SHP77 treated with DMSO at 0.1 percent for 48 hours (cell line): ENCODE measurements at places on chromosomes 2 and 18.

DNA sequence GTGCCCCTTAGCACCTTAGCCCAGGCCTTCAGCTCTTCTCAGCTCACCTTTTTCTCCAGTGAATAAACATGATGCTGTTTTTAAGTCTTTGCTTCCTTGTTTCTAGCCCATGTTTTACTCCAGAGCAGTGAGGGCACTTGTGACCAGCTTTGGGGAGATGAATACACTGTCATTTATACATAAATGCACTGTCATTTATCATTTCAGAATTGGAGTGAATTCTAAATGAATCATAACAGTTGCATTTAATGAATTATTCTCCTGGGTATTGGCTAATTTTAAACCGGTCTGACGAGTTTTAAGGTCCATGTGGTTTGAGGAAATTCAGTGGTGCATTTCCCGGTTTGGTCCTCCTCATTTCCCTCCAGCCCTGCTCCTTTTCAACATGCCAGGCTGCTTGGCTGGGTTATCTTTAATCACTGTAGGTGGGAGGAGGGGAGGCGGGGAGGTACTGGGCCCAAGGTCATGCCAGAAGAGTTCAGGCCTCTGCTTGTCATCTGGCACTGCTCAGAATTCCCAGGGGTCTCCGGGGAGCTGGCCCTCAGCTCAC lies 23.9 kb downstream of the PRKCE start:
- DNase-seq, result no peak

GRCh38 chr2:46269544-46270273 lies 27.5 kb upstream of the EPAS1 start:
- no peak for DNase-seq

GRCh38 chr2:236712304-236712703 lies 142.7 kb downstream of the ACKR3 start:
- no peak for DNase-seq

DNA sequence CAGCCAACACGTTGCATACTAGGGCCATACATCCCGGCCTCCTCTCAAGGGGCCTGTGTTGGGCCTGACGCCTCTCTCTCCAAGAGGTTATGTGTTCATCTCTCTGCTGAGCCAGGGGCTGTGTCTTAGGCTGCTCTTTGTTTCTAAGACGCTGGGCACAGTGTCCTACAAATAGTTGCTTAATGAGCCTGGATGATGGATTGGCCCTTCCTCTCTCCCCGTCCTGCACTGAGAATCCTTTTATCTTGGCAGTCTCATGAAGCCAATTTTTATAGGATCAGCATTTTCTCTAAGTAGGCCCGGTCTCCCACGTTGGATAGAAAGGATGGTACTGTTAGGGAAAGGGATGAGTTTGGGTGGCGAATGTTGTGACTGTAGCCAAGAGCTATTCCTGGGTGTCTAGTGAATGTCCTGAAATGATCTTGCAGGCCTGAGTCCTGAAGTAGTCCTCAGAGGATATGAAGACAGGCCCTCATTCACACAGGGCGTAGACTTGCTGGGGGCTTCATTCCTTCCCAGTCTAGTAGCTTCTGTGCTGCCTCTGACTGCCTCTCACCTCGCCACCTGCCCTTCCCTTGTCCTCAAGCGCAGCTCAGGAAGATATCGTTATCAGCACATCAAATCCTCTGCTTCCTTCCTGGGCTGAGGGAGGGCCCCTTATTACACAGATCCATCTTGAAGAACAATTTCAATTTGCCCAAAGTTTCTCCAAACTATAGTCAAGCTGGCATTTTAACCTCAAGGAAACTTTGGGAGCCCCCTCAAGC lies 8.8 kb downstream of the LBH start:
- DNase-seq, result no peak

GRCh38 chr2:217964275-217965161 lies 38.3 kb downstream of the TNS1 start:
- no peak for DNase-seq

DNA sequence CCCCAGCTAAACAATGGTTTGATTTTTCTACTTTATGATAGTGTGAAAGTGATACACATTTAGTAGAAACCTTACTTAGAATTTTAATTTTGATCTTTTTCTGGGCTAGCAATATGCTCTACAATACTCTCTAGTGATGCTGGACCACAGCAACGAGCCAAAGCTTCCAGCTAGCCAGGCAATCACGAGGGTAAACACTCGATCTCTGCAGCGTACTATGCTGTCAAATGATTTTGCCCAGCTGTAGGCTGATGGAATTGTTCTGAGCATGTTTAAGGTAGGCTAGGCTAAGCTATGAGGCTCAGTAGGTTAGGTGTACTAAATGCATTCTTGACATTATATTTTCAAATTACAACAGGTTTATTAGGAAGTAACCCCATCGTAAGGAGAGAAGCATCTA lies 207.5 kb downstream of the LRRTM4 start:
- no peak for DNase-seq

DNA sequence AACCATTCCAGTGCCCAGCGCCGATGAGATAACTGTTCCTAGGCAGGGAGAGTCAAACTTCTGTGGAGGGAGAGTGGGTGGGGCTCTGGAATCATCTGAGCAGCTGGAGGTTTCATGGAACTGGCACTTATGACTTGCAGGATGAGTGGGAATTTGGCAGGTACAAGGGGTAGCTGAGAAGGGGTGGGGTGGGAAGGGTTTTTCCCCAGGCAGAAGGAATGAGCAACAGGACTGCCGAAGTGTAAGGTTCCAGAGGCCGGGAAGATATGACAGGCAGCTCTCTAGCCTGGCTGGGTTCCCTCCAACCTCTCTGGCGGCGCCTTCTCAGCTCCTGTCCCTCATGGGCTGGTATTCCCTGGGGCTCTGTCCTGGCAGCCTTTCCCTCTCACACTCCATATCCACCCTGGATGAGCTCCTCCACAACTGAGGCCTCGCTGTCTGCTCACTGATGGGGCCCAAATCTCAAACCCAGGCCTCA lies 2.5 kb upstream of the TET3 start:
- no peak for DNase-seq

- no peak for DNase-seq
Observed at GRCh38 chr2:32064021-32064601, 755 bp downstream of the SPAST start.

GRCh38 chr2:73494031-73494430 lies 108.4 kb downstream of the ALMS1 start:
- DNase-seq, result no peak

DNA sequence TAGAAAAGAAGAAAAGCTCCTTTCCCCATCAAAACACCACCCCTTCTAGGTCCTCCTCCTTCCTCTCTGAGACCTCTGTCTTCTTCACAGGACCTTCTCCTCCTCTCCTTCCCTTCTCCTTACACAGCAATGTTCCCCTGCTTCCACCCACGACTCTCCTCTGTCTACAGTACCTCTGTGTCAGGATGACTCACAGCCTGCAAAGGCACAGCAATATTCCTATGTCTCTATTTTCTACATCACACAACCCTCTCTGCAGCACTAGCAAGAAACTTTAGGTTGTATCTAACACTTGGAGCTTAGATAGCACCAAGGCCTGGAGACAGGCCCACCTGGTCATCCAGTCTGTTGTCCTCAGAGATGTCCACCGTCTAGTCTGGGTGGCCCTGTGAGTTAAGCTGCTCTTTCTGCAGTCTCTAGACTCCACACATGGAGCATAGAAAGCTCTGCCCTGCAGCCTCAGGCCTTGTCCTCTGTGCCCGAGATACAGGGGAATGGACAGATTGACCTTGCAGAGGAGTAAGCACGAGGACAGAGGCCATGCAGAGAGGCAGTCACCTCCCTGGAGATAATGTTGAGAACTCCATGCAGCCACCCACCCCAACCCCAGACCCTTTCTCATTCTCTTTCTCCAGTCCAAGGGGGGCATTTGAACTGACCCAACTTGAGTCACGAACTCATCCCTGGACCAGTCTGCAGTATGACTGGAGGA lies 212.0 kb downstream of the TNS1 start:
- DNase-seq, result no peak

- DNase-seq, result no peak
Observed at GRCh38 chr2:240954436-240955305, 43.7 kb upstream of the SNED1 start.

DNA sequence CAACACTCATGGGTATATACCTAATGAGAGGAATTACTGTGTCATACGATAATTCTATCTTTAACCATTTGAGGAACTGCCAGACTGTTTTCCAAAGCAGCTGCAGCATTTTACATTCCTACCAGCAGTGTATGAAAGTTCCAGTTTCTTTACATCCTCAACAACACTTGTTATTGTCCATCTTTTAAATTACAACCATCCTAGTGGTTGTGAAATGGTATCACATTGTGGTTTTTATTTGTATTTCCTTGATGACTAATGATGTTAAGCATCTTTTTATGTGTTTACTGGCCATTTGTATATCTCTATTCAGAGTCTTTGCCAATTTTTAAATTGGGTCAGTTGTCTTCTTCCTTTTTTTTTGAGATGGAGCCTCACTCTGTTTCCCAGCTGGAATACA lies 4.0 kb upstream of the CKAP2L start:
- no peak for DNase-seq

- DNase-seq, result no peak
Observed at GRCh38 chr2:182072861-182073260, 87.2 kb downstream of the PPP1R1C start.

- no peak for DNase-seq
Observed at GRCh38 chr18:33755391-33755790, 177.4 kb downstream of the ASXL3 start.

- DNase-seq, result no peak
Observed at GRCh38 chr2:238352361-238352760, 32.0 kb downstream of the TRAF3IP1 start.

DNA sequence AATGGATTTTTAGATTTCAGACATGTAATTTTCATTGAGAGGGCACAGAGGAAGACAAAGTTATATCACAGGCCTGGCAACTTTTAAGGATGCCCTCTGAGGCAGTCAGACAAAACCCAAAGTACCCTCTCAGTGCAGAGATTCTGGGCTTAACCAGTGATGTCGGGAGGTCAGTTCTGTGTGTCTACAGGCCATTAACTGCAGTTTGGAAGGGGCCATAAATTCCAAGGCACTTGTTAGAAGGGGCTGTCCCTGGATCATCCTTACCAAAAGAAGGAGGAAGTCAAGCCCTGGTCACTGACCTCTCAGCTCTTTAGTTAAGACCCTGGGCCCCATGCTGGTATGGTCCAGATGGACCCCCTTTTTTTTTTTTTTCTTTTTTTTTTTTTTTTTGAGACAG lies 60.7 kb downstream of the LRRFIP1 start:
- DNase-seq, result no peak

DNA sequence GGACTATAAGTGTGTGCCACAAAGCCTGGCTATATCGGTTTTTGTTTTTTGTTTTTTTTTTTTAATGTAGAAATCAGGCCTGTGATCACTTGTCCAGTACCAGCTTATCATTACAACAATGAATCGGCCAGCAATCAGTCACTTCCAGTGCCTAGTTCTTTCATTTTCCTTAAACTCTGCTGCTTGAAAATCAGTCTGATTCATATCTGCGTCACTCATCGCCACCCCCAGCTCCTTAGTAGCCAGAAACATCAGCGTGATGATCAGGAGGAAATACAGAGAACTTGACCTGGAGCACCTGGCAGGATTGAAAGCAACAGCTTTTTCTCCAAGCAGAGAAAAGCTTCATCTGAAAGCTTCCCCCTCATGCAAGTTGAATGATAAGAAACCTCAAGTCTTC lies 75.4 kb downstream of the SPTBN1 start:
- DNase-seq, result no peak

DNA sequence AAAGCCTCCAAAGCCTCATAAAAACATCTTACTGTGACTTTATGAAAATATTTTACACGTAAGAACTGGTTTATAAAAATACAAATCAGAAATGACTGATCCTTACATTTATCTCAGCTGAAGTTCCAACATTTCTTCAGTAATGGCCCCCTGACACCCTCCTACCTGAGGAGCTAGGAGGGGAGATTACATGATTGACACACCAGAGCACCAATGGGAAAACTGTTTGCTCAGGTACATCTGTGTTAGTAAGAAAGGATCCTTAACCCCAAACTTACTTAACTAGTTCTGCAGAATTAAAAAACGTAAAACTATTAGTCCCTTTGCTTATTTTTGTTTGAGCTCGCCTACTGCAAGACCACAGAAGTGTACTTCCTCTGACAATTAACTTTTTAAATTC lies 27.0 kb downstream of the ENOSF1 start:
- no peak for DNase-seq

GRCh38 chr18:51824746-51825145 lies 515.3 kb upstream of the DCC start:
- DNase-seq, result no peak

DNA sequence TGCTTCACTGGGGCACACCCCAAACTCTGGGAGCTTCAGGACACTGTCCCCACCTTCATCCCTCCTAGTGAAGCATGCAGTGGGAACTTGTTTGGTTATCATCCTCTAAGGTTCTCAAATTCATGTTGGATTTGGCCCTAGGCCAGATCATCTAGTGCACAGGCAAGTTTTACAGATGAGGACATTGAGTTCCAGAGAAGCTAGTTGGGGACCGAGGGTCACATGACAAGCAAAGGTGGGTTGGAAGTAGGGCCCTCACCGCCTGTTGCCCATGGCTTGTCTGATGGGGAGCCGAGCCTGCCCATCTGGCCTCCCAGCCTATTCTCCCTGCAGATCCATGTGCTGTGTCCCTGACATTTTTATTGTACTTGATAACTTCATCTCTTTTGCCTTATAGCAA lies 2.8 kb downstream of the PRKCE start:
- no peak for DNase-seq

DNA sequence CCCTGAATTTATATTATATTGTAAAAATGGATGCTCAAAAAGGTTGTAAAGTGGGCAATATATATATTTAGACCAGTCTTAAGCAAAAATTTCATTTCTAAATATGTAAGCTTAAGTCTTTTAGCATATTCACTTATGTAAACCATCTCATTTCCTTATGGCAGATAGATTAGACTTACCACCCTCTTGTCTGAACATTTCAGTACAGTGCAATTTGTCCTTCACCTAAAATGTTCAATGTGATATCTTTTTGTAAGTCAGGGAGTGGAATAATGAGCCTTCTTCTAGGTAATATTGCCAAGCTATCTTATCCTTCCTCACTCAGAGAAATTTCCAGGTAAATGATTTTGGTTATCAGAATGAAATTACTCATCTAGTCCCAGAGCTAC lies 92.3 kb downstream of the KLF7 start:
- DNase-seq, result no peak

- no peak for DNase-seq
Observed at GRCh38 chr2:83587309-83587708, 871.8 kb downstream of the SUCLG1 start.

GRCh38 chr2:208466151-208466919 lies 59.7 kb downstream of the PTH2R start:
- peak; percentile 17 for DNase-seq

GRCh38 chr2:164785457-164785856 lies 56.2 kb downstream of the COBLL1 start:
- DNase-seq, result no peak

GRCh38 chr2:67346718-67347407 lies 50.3 kb upstream of the ETAA1 start:
- DNase-seq, result no peak

GRCh38 chr2:113854970-113855740 lies 34.7 kb upstream of the ACTR3 start:
- DNase-seq, result no peak

- no peak for DNase-seq
Observed at GRCh38 chr2:231207734-231208133, 9.3 kb downstream of the ARMC9 start.

- DNase-seq, result no peak
Observed at GRCh38 chr2:37920570-37920969, 4.5 kb upstream of the RMDN2 start.

- no peak for DNase-seq
Observed at GRCh38 chr2:44777036-44777435, 164.5 kb upstream of the SIX3 start.
